ENCODE measurements at places on chromosomes 1 and 21.

DNA sequence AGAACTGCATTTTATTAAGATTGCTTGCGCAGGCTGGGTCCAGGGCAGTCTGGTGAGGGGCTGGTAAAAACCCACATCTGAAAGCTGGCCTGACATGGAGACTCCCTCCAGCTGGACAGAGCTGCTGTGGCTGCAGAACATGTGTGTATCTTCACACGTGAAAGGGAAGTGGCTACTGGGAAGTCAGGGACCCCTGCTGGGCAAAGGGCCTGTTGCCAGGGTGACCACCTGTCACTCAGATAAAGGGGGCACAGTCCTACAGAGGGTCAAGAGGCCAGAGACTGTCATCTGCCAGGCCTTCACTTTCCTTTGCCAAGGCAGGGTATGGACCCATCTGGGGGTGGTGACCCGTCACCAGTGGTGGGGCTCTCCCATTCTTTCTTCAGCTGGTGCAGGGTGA is 17.5 kb downstream of the NKAIN1 start:
- no peak for DNase-seq

DNA sequence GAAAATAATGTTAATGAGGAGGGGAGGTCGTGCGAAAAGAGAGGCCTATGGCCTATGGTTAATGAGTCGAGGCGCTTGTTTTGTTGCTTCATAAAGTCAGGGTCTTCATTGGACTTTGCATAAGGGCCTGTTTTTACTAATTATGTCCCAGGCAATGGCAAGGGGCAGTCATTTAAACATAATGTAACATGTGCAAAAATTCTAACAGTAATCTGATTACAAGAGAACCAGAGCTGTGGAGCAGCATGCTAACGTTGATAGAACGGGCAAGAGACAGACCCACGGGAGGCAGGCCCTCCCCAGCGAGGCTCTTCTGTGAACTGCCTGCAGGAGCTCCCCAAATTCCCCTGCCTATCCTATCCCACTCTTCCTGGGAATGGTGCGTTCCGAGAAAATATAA is 22.6 kb upstream of the CAMK1G start:
- DNase-seq, result no peak

DNA sequence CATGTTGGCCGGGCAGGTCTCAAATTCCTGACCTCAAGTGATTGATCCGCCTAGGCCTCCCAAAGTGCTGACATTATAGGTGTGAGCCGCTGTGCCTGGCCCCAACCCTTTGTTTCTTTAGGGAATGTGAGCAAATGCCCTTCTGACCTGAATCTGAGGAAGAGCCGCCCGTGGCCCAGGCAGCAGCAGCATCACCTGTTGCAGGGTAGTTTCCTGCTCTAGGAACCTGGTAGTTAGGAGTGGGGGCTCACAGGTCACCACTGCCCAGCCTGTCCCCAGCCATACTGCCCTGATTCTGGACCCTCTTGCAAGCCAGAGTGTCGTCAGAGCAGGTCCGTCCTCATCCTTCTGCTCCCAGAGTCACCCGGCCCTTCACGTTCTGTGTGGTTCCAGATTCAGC is 13.0 kb downstream of the YBEY start:
- no peak for DNase-seq

DNA sequence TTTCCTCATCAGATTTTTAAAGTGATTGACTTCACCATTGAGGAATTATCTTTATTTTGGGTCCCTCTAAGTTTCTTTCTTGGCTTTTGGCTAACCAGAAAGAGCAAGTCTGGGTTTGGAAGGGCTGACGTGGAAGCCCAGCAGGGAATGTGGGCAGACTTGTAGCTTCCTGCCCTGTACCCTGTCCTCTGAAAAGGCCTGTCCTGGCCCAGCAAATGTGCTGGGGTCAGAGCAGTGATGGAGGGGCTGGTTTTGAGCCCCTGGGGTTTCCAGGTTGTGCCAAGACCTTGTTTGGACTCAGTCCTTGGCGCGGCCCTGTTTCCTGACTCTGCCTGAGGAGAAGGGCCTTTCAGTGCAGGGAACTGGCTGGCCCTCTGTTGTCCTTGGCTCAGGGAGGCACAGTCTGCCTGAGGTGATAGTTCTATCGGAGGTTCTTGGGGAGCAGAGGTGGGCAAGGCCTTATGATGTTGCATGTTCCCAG is 72.1 kb downstream of the UCK2 start:
- DNase-seq, result no peak

GRCh38 chr1:219563568-219563967 is 49.3 kb downstream of the ZC3H11B start:
- DNase-seq, result no peak

DNA sequence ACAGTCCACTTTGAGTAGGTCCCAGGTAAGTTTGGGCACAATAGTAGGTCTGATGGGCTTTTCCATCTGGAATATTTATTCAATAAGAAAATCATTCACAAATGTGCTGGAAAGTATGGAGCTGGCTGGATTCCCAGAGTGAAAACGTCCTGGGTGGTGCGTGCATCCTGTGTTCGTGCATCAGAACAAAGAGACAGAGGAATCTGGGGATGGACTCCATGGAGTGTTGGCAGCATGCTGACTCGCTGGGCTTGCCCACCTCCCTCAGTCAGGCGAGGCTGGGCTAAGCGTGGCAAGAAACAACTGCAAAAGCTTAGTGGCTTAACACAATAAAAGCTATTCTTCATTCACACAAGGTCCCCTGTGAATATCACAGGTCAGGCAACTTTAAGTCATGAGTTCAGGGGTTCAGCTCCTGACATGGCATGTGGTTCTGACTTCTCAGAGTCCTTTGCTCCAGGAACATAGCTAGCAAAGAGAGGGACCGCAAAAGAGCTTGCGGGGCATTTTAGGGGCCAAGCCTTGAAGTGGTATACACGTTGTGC is 151.6 kb upstream of the ZNF644 start:
- DNase-seq, result no peak
